ENCODE measurements at places on chromosomes 7 and 10. TPM values are rescaled to one million over a fixed set of nuclear protein-coding genes. Genes with fewer than 3 reads are reported as not detected.
A peak's percentile ranks its signal among the peaks of the same experiment; 100 is the strongest.

- DNase-seq: no peak
These were observed 387.3 kb downstream of the HPSE2 start for GRCh38 chr10:98848361-98848760.

DNA sequence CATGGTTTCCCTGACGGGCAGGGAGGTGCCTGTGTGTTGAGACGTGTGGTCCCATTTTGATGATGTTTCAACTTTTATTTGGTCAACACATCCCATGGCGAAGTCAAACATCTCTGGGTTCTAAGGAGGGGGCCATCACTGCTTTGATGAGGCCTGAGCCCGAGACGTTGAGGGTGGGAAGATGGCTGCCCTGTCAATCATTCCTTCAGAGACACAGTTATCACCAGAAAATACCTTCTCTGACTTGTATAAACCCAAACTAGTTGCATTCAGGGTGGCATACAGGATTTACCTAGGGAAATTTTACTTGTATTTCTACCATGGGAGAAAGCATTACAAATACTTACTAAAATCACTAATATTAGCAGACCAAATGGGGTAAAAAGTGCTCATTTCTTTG, 64.6 kb downstream of the VOPP1 start:
- no peak for DNase-seq

DNA sequence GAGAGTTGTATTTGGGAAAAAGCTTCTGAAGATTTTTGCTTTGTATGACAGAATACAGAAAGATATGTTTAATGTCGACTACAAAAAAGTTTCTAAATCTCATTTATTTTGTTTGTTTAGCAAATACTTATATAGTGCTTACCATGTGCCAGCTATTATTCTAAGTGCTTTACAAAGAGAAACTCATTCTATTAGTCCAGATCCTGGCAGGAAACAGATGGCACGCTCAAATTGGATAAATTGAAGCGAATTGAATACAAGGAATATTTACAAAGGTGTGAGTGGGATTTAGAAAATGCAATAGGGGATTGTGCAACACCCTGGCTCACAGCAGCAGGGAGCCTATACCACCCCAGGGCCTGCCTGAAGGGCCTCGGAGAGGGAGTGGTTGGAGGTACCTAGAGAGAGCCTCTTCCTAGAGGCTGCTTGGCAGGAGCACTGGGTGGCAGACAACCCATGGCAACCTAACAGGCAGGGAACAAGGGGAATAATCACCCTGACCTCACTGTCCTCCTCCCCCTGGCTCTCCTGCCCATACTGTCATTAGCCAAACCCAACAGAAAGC, 27.6 kb upstream of the FAM204A start:
- DNase-seq: no peak

- DNase-seq: no peak
These were observed 5.3 kb downstream of the BMI1 start for GRCh38 chr10:22326145-22326702.

DNA sequence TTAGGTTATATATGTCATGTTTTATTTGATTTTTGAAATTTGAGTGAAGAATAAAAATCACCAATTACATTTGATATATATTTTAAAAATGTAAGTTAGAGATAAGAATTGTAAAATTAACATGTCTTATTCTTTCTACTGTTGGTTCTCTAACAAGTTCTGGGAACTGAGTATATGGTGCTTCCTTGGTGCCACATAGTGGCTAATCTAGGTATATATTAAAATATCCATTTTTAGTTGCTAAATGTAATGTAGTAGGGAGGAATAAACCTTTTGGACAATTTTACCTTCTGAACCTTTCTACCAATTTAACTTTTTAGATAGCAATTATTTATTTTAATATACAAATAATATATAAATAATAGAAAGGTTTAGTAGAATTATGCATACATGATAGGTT, 17.5 kb downstream of the CFAP69 start:
- no peak for DNase-seq

DNA sequence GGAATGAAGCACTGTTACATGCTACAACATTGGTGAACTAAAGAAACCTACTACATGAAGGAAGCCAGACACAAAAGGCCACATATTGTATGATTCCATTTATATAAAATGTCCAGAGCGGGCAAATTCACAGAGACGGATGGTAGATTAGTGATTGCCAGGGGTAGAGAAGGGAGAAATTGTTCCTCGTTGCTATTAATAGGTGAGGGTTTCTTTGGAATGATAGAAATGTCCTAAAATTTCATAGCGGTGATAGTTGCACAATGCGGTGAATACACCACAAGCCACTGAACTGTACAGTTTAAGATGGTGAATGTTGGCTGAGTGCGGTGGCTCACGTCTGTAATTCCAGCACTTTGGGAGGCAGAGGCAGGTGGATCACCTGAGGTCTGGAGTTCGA, 29.0 kb downstream of the DENND2A start:
- DNase-seq: no peak

DNA sequence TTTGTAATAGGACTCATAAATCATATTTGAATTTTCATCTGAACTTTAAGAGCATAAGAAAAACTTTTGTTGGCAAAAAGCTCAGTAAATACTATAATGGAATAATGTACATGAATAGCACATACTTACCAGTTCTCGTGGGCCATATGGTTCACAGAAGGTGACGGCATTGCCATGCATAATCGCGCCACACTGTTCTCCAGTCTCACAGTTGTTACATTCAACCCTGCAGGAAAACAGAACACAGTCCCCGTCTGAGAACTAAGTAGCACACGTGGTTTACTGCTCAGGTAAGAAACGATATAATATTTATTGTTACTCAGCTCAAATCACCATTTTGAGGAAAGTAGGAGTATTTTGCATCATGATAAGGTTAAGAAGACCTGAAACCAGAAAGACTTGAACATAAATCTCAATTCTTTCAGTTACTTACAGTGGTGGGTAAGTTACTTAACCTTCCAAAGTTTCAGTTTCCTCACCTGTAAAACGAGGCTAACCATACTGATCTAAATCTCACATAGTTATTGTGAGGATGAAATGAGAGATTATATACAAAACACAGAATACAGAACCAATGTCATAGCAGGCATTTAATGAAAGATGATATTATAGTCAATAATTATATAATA, 261.4 kb downstream of the RELN start:
- DNase-seq: no peak

DNA sequence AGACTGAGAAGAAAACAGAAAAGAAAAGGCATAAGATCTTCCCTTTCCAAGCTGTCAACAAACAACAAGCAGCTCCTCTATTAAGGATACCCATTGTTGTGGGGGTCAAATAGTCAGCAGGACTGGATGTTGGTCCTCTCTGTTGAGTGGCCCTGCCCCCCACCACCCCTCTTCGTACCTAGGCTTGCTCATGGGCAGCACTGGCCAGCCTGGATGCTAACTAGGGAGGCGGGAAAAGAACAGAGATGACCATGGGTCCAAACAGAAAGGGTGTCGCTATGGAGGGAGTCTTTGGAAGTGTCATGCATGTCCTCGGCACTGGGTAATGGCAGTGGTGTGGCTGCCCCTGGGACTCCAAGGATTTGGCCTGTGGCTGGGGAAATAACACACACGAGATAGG, 45.6 kb downstream of the SPDYE5 start:
- peak; percentile 7 for DNase-seq

GRCh38 chr10:103736763-103737162, 118.6 kb downstream of the SH3PXD2A start:
- no peak for DNase-seq

GRCh38 chr7:151927011-151927410, 29.2 kb upstream of the GALNTL5 start:
- no peak for DNase-seq

DNA sequence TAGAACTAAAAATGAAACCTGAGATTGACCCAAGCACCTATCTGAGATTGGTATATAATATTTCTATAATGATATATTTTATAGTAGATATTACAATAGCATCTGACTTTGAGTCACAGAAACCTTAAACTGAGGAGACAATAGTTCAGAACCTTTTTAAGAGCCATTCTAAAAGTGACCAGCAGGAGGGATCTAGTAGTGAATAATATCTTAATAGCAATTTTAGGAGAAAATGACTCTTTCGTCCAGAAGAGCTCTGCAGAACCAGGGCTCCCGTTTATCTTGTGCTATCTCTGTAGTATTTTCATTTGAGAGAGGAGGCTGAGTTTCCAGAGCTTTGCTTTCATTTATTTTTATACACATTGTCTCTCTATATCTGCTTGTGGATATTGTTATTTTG, 68.1 kb downstream of the PODXL start:
- no peak for DNase-seq

DNA sequence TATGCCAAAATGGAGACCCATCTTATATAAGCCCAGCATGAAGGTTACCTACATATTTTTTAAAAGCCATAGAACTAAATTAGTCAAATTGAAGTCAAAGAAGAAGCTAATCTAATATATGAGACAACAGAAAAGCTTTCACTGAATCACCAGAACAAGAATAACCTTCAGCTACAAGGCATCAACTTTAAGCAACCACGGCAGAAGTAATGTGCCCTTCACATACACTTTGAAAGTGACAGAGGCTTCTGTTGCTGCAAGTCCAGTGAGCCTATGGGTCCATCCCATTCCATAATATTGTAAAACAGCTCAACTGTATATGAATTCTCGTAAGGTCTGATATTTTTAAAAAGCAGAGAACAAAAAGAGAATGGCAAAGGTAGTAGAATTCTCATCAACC, 36.5 kb downstream of the CTNNA3 start:
- DNase-seq: no peak

- no peak for DNase-seq
These were observed 20.5 kb downstream of the SMNDC1 start for GRCh38 chr10:110284262-110284661.

DNA sequence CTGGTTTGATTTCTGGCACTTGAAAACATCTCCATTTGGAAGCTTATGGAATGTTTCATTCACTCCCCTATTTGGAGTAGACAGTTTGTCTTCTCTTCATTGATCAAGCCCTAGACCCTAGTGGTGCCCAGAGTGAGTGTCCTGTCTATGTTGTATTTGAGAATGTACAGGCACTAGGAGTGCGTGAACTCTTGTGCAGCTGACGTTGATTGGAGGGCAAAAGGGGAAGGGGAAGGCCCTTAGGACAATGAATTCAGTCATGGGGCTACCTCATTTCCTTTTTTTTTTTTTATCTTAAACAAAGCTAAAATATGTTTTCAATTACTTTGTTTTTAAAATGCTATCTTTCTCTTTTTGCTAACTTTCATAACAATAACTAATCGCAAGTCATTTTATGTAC, 66.5 kb downstream of the ADD3 start:
- DNase-seq: no peak

- DNase-seq: no peak
These were observed 2.0 kb downstream of the NOD1 start for GRCh38 chr7:30476459-30477145.

DNA sequence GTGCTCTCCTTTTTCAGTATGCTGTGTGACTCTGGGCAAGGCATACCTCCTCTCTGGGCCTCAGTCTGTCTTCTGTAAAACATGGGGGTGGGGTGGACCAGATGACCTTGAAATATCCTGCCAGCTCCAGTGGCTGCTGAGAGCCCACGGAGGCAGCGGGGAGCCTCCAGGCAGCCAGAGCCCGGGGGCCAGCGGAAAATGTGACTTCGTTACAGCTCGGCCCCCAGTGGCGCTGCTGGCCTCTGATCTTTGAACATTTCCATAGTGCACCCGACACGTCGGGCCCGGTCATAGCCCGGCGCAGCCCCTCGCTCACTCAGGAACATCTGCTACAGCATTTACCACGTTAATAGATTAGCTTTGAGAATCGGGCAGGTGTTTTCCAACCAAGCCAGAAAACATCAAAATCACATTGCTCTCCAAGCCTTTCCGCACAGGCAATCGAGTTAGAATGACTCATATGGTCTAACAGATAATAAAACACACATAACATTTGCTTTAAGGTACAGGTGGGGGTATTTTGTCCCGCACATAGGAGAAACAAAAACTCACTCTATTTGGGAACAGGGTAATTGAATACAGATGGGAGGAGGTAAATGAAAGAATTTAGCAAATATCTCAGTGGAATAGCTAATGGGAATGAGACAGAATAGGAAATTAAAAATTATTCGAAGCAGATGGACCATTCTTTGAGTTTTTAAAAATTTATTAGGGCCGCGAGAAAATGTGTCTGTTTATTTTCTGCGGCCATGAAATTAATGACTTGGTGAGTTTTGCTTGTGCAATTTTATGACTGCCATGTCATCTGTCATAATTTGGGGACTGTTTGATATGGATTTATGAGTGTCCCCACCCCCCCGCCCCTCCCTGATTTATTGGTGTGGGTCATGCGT, 26.3 kb upstream of the COMTD1 start:
- no peak for DNase-seq

- no peak for DNase-seq
These were observed 3.6 kb upstream of the PRAP1 start for GRCh38 chr10:133343558-133343957.

DNA sequence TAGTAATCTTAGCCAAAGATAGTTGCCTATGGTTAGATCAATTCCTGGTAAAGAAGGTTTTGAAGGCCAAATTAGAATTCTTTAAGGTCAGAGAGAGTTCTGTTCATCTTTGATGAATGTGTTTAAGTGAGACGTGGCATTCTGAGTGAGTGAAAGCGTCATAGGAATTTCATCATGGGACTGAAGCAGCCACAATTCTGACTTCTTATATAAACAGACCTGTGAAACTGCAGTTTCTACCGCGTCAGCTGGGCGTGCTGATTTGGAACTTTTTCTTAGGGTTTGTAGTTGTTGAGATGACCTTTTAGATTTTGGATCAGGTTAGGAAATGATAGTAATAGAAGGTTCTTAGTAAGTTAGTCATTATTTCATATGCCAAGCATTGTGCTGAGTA, 103.8 kb downstream of the CNNM2 start:
- no peak for DNase-seq

DNA sequence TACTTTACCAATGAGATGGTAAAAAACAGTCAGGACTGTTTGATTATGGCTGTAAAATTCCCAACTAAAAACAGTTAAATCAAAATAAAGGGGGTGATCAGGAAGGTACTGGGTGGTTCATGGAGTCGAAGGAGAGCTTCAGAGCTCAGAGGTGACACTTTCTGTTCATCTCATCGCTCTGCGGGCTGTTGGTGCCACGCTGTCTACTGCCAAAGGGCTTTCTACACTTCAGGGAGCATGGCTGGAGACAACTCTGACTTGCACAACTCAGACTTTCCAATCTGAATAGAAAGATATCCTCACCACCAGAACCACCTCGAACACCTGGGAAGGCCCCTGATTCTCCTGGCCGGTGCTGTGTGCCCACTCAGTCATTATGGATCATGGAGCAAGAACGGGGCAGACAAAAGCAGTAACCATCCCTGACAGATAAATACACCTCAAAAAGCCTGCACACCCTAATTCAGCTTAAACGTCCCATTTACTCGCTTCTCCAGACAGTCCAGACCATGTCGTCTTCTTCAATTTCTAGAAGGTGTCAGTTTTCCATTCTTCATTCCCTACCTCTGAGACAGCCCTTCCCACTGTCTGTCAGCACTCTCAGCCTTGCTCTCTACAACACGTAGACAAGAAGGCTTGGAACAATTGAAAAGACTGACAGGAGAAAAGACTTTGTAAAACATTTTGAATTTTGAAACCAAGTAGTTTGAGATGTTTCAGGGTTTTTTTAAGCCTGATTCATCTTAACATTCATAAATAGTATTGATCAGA, 348.7 kb upstream of the NFE2L3 start:
- no peak for DNase-seq

GRCh38 chr10:22320591-22321155, at the start of gene BMI1:
BMI1 (plus strand) TSS chr10:22321099; CDS start chr10:22326450, 5,351 bp downstream.
- peak; percentile 87 for DNase-seq

ASAH2 gene
- total RNA-seq: 4.0 TPM

PLEKHS1 gene
- total RNA-seq: 0.22 TPM

CALML5 gene
- total RNA-seq: not detected

CDK14 gene
- 79.4 TPM for total RNA-seq

EVX1 gene
- not detected for total RNA-seq

CFAP43 gene
- total RNA-seq: 0.98 TPM

INA gene
- not detected for total RNA-seq

PCGF6 gene
- 10.2 TPM for total RNA-seq

ZNF804B gene
- total RNA-seq: not detected

NODAL gene
- total RNA-seq: not detected
